ENCODE measurements at places on chromosomes 2 and 18.

GRCh38 chr2:67845621-67846369 is 217.0 kb downstream of the C1D start:
- no peak for DNase-seq

GRCh38 chr2:203973000-203973399 is 36.4 kb downstream of the ICOS start:
- DNase-seq: no peak

DNA sequence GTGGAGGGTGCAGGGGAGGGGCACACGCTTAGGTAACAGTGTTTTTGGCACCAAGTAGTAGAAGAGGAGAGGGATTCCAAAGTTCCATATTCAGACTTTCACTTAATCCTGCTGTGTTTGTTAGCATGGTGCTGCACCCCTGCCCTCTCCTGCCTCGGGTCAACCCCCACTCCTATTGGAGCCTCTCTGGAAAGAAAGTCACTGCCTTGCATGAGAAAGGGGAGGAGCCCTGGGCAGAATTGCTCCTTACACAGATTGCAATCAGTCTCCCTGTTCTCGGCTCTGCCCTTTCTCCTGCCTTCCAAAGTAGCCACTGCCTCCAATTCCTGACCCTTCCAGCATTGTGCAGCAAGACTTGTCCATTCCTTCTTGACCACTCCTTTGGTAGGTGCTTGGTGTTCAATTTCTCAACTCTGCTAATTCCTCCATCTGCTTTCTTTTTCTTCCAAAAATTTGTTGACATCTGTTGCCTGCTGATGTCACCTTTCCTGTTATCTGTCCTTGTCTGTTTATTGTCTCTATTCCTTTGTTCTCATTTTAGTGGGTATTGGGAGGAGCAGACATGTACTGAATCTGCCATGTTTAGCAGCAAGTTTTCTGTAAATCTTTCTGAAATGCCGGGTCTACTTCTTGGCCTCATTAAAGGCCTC is 225.4 kb downstream of the LOXHD1 start:
- DNase-seq: no peak

DNA sequence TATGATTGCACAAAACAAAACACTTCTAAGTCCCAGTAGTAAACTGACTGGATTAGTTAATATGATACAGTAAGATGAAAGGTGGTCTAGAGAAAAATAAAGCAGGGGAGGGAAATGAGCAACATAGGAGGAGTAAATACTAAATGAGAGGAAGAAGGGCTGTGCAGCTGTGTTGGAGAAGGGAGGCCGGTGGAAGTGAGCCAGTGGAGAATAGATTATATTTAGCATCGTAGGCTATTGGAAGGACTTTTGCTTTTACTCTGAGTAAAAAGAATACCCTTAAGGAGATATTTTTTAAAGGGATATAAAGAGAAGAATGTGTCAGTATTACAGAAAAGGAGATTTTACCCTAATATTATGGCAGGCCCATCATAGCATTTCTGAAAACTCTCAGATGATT is 12.7 kb downstream of the WDR75 start:
- DNase-seq: no peak

DNA sequence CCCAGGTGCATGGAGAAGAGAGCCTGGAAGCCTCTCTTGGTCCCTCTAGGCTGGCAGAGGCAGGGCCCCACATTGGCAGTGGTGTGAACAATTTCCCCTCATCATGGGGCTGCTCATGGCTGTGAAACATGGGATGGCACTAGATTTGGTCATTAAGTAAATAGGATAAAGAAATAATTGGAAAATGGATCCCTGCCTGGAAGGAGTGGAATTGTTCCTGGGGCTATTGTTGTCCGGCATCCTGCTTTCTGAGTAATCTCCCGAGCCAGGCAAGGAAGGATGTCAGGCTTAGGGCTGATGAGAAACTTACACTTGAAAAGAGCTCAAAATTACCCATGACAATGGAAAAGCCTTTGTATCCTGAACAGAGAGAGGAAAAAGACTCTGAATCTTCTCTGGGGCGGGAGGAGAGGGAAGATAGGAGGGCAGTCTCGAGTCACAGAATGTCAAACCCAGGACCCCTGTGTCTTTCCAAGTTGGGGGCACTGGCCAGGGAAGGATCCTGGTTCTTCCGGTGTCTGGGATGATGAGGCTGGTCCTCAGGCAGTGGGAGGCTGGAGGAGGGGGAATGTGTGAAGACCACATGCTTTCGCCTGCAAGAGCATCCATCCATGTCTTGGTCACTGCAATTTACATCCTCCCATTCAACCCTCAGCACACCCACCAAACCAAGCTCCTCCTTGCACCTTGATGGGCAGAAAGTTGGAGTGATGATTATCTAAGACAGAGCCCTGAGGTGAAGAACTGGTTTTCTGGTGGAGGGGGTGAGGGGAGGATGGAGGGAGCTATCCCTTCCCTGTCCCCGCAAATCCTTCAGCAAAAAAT is 27.1 kb upstream of the STEAP3 start:
- no peak for DNase-seq

GRCh38 chr2:157789256-157789655 is 86.9 kb downstream of the ACVR1 start:
- DNase-seq: no peak

GRCh38 chr2:64542071-64543007 is 18.2 kb downstream of the AFTPH start:
- no peak for DNase-seq

DNA sequence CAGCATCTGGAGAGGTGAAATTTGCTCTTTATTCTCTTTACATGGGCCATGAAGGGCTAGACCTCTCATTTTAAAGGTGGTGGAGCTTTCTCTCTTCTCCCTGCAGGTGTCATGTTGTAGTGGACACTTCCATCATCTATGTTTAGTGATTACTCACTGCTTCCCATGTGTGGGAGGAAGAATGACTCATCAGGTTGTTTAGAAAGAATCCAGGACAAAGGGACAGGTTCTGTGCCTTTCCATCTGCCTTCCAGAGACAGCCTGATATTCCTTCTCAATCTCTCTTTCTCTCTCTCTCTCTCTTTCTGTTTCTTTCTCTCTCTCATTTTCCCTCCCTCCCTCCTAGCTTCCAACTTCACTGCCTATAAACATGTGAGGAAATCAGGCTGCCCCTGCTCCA is 38.7 kb downstream of the SCG2 start:
- no peak for DNase-seq

DNA sequence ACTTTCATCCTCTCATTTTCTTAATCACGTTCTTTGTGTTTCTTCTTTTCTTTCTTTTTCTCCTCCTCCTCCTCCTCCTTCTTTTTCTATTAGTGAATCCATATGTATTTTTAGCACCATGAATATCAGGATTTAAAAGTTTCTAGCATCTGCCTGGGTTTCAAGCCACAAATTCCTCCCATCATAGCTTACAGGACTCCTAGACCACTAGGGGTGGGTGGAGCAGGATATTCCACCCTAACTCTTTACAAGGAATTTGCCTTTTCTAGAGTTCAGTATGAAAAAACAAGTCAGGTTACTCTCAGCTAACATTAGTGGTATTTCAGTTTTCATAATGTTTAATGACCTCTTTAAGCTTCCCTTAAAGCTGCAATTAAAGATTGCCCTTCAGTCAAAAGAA is 19.1 kb upstream of the LRRTM1 start:
- no peak for DNase-seq

DNA sequence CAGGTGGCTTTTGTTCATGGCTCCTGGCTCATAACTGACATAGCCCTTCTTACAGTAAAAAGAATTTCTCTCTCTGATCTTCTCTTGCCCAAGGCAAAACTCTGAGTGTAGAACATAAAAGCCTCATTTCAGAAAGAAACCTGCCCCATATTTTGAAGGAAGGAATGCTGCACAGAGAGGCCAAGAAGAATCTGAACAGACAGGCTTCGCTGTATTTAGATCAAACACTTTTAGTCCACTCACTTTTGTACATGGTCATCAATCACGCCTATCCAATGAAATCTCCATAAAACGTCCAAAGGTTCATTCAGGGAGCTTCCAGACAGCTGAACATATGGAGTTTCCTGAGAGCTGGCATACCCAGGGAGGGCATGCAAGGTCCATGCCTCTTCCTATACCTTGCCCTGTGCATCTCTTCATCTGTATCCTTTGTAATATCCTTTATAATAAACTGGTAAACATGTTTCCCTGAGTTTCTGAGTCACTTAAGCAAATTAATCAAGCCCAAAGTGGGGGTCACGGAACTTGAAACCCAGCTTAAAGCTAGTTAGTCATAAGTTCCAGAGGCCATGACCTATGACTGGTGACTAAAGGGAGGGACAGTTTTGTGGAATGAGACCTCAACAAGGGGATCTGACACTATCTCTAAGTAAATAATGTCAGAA is 62.5 kb upstream of the TMEM247 start:
- DNase-seq: no peak

DNA sequence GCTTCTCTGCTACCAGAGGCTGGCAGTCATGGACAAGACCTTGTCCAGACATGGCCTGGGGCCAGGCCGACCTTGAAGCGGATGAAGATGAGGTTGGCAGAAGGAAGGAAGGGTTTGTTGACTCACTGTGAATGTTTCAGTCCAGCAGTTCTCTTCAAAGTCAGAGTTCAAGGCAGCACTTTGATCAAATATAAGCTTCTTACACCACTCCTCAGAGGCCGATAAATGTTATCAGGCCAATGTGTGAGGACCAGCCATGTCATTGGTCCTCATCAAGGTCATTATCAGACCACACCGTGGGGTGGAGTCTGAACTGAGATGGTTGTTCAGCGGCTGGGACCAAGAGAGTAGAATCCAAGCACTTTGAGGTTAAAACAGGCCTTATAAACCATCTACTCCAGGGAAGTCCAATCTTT is 35.5 kb downstream of the QPCT start:
- no peak for DNase-seq

DNA sequence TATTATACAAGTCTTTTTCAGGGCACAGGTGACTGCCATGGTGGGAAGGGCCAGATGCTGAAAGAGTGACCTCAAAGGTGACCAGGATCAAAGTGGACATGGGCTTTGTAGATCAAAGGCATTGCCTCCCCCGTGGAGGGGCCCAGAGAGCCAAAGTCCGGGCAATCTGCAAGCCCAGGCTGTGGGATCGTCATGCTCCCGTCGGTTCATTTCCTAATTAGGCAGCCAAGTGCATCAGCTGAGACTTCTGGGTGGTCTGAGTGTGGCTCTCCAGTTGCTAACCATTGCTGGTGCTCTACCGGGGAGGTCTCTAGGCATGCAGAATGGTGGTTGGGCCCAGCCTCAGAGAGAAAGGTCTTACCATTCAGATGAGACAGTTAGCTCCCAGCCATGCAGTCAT is 61.6 kb downstream of the TRIB2 start:
- DNase-seq: no peak

- DNase-seq: peak; percentile 43
Observed at GRCh38 chr18:63216516-63217311, 102.9 kb downstream of the BCL2 start.

DNA sequence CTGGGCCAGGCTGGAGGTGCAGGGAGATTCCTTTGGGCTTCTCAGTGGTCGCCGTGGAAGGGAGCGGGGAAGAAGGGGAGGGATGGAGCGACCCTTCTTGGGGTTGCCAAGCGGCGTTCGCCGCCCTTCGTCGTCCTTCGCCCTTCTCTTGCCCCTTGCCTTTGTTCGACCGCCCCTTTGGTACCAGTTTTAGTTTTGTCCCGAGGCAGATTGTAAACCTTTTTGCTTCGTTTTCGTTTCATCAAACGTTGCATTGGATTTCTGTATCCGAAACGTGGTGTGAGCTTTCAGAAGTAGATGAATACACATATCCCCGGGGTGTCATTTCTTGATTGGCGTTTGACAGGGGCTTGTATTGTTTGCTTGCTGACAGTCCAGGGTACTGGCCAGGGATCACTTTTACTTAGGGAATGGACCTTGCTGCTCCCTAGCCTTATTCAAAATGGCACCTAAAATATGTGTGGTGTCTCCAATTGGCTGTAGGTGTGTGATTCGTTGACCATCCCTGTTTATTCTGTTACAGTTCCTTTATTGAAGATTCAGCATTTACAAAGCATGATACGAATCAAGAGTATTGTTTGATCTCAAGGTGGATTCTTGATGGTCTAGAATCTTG is 788 bp downstream of the USP14 start:
- DNase-seq: no peak

DNA sequence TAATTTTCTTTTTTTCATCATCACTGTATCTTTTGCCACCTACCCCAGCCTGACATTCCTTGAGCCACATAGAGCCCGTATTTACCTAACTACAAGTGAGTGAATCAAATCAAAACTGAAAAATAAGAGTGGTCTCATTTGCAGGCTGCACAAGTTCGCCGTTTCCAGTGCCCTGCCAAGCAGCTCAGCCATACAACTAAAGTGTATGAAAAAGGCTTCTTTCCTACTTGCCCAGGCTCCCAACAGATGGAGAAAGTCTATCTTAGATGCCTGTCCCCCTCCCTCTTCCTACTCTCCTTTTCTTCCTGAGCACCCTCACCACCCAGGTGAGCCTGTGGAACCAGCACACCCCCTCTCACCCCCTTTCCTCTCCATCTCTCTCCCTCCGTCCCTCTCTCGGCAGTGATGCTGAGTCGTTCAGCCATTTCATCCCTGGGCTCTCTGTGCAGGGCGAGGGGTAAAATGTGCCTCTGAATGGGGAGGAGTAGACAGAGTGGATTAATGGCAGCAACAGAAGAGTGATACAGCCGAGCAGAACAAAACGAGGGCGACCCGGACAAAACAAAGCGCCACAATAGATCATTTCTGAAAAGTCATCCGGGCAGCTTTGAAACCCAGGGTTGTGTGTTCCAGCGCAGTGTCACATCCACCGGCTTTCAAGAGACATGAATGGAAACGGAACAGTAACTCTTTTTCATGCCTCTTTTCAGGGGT is 65.0 kb upstream of the POU3F3 start:
- DNase-seq: no peak

- no peak for DNase-seq
Observed at GRCh38 chr2:223316342-223316741, 264.4 kb downstream of the KCNE4 start.

DNA sequence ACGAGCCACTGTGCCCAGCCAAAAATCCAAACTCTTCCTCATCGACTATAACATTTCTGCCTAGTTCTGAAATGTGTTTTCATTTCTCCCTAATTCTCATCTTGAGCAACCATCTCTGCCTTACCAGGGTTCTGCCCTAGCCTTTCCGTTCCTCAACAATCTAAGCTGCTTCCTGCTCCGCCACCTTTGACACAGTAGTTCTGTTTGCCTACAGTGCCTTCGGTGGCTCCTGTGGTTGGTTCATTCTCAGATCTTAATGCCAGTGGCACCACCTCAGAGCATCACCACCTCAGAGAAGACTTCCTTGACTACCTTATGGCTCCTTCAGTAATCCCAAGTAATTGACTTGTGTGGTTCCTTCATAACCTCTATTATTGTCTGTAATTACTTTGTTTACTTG is 3.8 kb downstream of the SOCS6 start:
- DNase-seq: no peak

GRCh38 chr18:80119111-80119510 is 10.0 kb downstream of the ADNP2 start:
- DNase-seq: no peak

- DNase-seq: no peak
Observed at GRCh38 chr2:220916931-220917330, 655.2 kb downstream of the EPHA4 start.

DNA sequence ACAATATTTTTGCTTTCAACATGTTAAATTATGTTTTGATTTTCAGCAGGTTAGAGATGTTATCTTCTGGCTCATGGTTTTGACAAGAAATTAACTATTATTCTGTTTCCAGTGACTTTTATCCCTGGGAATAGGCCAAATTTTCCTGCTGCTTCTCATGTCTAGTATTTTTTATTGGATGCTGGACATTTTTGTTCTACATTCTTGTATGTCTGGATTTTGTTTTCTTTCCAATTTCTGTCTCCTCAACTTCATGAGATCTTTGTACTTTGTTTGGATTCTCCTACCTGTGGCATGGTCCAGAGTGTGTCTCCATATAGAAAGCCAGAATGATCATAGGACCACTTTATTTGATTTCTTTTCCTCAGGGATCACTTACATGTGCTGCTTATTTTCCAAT is 33.1 kb upstream of the MYO1B start:
- no peak for DNase-seq

Data from stimulated activated naive CD8-positive, alpha-beta T cell treated with anti-CD3 and anti-CD28 coated beads, Interleukin-15, amount 100 ng/mL, for 72 hours (primary cell).